Fibroblast of skin of back (primary cell): ENCODE measurements at places on chromosomes 1 and 21.
A peak's percentile ranks its signal among the peaks of the same experiment; 100 is the strongest.

GRCh38 chr1:10965546-10966226 is 46.8 kb upstream of the TARDBP start:
- DNase-seq: no peak

- DNase-seq: no peak
Observed at GRCh38 chr21:34730756-34731445, 62.1 kb downstream of the CLIC6 start.

DNA sequence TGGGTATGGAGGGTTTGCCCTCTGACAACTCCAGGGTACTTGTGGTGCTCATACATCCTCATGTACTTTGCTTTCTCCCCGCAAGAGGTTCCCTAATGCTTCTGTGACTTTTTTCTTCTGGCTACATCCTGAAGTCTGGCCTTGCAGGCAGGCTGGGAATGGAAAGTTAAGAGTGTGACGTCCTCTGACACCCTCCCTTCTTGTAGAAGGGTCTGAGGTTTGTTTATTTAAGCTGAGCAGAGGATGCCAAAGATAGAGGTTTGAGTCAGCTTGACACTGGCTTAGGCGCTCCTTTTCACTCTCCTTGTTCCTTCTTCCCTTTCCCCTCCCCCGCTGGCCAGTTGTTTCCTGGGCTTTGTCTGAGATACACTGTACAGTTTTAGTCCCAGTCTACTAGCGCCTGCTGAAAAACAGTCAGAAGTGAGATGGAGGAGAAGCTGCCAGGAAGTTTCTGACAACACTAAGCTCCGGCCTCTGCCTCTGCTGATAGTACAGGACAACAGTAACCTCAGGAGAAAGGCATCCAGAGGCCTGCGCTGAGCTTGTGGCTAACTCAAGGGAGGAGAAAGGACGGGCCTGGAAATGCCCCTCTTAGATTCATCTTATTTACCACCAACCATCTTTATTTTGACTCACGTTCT is at the start of gene MACF1:
TSS of gene MACF1 (plus strand) at position 255 of the 641 bp plus-strand sequence. CDS start at position 583, 328 bp downstream.
- peak; percentile 96 for DNase-seq

GRCh38 chr1:10947691-10948462 is 64.6 kb upstream of the TARDBP start:
- DNase-seq: no peak

DNA sequence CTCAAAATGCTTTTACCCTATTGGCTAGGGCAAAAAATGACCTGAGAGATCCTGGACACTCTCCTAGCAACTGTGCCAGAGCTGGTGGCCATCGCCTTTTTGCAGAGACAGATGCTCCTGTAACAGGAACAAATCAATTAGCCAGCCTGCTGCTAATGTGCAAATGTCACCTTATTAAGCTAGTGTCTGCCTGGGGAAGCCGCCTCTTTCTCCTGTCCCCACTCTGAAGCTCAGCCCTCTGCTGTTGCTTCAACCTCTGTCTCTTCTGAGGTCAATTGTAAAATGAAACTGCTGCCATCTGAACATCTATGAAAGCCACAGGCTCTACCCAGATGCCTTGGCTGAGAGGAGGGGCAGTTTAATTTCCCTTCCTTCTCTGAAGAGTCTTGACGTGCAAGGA is 85.5 kb upstream of the CACNA1E start:
- no peak for DNase-seq

DNA sequence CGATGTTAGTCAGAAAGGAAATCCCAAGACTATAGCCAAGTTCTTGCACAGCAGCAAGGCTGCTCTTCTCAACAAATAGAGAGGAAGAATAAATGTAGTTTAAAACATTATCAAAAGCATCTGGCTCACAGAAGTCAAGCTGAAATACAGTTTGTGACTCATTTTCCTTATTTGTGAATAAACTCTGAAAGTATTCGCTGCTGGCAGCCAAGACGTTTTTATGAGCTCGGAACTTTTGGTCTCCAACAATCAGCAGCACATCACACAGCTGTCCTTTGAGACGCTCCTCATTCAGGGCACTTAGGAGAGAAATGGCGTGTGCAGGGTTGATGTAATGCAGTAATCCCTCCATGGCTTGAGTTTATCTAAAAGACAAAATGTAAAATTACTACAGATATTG is 16.4 kb downstream of the ZBTB21 start:
- peak; percentile 80 for DNase-seq

GRCh38 chr1:29644812-29645211 is 408.5 kb downstream of the PTPRU start:
- no peak for DNase-seq

GRCh38 chr1:111515291-111516004 is 12.0 kb upstream of the ADORA3 start:
- peak; percentile 32 for DNase-seq

DNA sequence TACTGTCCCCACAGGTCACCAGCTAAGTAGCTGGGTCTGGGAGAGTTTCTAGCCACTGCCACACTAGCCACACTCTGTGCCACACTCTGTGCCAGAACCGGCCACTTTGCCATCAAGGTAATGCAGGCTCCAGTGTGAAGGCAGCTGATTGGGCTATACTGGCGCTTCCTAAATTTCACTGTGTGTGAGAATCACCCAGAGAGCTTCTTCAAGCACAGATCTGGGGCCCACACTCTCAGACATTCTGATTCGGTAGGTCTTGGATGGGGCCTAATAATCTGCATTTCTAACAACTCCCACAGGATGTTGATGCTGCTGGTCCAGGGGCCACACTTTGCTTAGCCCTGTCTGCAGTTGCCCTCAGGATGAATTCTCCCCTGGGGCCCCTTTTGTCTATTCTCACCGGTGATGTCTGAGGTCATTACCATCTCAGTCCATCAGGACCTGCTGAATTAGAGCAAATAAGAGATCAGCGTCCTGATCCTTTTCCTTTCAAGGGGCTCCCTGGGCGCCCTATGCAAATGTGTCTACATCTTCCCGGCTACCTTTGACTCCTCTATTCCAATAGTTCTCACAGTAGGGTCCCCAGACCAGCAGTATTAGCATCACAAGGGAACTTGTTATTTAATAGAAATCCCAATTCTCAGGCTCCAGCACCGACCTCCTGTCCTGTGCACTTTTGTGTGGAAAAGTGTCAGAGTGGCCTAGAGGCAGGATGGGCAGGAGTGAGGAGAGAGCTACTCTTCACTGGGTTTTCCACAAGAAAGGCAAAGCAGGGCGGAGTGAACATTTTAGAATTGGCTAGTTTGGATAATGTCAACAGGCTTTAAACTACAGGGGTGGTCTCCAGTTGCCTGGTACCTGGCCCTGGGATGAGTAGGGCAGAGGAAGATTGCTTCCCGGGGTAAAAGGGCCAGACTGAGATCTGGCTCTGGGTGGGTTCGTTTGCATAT is 24.7 kb upstream of the LRRN2 start:
- no peak for DNase-seq

DNA sequence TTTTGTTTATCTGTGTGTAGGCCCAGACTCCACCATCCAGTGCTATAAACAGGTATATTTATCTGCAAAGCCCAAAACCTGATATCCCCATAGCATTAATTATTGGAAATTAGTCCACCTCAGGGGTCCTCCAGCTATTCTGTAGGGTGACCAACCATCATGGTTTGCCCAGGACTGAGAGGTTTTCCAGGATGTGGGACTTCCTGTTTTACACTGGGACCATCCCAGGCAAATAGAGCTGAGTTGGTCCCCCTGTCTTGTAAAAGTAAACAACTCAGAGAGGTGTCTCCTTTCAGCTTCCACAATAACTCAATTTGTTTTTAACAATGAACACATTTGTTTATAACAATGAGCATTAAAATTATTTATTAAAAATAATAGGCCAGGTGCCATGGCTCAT is 7.8 kb upstream of the CELA2B start:
- no peak for DNase-seq

DNA sequence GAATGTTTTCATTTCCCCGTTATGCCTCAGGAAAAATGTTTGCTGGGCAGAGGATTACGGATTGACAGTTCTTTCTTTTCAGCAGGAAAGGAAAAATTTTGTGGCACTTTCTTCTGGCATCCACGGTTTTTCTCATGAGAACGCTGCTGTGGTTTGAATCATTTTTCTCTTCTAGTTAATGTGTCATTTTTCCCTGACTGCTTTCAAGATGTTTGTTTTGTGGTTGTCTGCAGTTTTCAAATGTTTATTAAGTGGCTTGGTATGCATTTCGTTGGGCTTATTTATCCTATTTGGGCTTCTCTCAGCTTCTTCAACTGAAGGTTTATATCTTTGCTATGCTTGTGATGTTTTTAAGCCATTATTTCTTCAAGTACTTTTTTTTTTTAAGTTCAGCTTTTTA is 359.0 kb downstream of the RGS7 start:
- DNase-seq: peak; percentile 89

DNA sequence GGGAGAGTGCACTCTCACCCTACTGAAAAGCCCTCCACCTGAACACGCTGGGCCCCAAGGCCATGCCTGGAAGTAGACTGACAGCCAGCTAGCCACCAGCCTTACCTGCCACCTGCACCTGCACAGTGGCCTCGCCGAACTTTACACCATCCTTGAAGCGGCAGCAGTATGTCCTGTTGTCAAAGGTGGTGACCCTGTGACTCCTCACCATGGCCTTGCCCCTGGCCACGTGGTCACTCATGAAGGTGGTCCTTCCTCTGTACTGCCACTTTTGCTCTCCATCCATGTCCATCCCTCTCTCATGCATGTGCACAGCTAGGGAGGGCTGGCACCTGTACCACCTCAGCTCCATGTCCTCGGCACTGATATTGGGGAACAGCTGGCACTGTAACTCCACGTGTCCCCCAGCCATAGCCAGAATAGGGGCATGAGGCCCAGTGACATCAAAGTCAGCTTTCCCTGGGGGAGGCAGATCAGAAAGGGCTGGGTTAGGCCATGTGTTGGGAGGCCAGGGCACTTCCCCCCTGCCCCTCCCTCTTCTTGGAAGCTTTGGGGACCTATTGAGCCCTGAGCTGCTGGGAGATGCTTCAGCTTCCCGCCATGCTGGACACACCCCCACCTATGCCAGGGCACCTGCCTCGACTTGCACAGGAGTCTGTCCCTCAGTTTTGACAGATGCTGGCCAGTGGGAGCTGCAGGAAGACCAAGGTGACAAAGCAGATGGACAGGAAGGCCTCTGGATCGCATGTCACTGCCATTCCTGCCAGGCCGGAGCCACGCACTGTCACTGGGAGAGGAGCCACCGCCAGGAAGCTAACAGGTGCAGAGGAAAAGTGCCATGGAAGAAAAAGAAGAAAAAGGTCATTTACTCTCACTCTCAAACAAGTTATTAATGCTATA is 24.6 kb downstream of the RNF187 start:
- DNase-seq: no peak

- no peak for DNase-seq
Observed at GRCh38 chr1:211605603-211606331, 26.8 kb upstream of the SLC30A1 start.

- peak; percentile 63 for DNase-seq
Observed at GRCh38 chr1:156627313-156627880, 8.2 kb downstream of the HAPLN2 start.
